Stimulated activated CD4-positive, alpha-beta T cell treated with anti-CD3 and anti-CD28 coated beads, Interleukin-15, amount 100 ng/mL, for 1 hour (primary cell): ENCODE measurements at places on chromosomes 7 and 10.

GRCh38 chr7:35556515-35557471 is 138.1 kb downstream of the HERPUD2 start:
- DNase-seq, result no peak

GRCh38 chr10:72043016-72043834 is 45.1 kb downstream of the SPOCK2 start:
- no peak for DNase-seq

DNA sequence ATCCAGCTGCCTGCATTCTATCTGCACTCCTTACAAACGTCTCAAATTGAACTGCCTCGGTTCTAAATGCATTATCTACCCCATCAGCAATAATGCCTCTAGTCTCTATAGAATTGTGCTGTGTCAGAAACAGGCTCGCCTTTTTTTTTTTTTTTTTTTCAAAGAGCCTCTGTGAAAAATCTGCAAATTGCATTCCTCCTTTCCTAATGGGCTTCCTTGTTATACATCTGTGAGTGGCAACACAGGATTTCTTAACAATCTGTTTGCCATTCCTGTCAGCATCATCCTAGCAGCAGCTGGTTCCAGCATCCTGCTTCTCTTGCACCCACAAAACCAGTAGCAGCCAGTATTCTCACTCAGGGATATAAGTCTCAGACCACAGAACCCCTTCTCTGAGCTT is 413.5 kb upstream of the SEMA3D start:
- DNase-seq, result no peak

GRCh38 chr10:24207781-24208611 is 942 bp upstream of the KIAA1217 start:
- no peak for DNase-seq
